ENCODE measurements at places on chromosomes 6 and 20.

- no peak for DNase-seq
Measured at GRCh38 chr6:54010340-54011276, 100.6 kb upstream of the MLIP start.

GRCh38 chr6:158086504-158087223 is 81.4 kb downstream of the SERAC1 start:
- no peak for DNase-seq

GRCh38 chr20:22814471-22815205 is 220.5 kb upstream of the SSTR4 start:
- DNase-seq, result no peak

- no peak for DNase-seq
Measured at GRCh38 chr6:41017663-41018062, 21.4 kb downstream of the UNC5CL start.

- DNase-seq, result no peak
Measured at GRCh38 chr6:15544321-15544900, 118.4 kb downstream of the DTNBP1 start.

GRCh38 chr20:35146299-35146919 is 727 bp downstream of the EDEM2 start:
- no peak for DNase-seq

- peak; percentile 23 for DNase-seq
Measured at GRCh38 chr6:136547336-136547735, 2.9 kb downstream of the MAP7 start.

- DNase-seq, result peak; percentile 73
Measured at GRCh38 chr20:37511610-37512275, 9.3 kb upstream of the NNAT start.

DNA sequence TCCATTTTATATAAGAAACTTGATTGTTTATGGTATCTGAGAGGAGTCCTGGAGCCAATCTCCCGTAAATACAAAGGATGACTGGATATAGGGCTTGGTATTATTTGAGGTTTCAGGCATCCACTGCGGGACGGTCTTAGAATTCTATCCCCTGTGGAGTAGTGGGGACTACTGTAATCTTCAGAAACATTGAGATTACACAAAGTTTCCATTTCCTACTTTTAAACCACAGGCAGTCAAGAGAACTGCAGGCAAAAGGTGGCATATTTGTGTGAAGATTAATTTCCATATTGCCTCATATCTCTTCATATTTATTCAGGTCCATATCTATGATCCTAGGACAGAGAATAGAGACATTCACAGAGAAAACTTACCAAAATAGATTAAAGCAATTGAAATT is 586.2 kb downstream of the PHF3 start:
- DNase-seq, result no peak

- DNase-seq, result peak; percentile 6
Measured at GRCh38 chr6:138403324-138403800, 661 bp upstream of the HEBP2 start.

DNA sequence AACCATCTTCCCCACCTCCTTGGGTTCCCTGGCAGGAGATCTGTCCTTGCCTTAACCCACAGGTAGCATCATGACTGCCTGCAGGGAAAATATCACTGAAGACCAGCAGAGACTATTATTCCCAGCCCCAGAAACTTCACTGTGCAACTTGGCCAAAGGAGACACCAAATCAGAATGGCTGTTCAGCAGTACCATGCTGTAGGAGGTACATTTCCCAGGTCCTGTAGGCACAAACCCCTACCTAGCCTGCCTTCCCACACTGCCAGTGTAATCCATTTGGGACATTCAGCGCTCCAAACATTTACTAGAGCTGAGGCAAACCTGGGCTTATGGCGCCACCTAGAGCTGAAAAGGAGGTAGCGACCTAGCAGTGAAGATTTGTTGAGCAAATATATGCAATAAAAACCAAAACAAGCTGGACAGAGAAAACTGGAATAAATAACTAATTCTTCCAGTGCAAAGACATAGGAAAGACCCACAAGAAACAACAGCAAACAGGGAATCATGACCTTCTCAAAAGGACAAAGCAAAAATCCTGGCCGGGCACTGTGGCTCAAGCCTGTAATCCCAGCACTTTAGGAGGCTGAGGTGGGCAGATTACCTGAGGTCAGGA is 60.3 kb downstream of the VTA1 start:
- DNase-seq, result peak; percentile 14

- no peak for DNase-seq
Measured at GRCh38 chr20:48126227-48126740, 341.0 kb upstream of the SULF2 start.

- no peak for DNase-seq
Measured at GRCh38 chr20:17616480-17617211, 46.8 kb downstream of the DSTN start.

All from NCI-H1694 treated with DMSO at 0.1 percent for 48 hours (cell line).